Activated effector memory CD4-positive, alpha-beta T cell treated with Interleukin-2 at 50 U/mL for 16 hours (primary cell): ENCODE measurements at places on chromosomes 13 and 19.

- DNase-seq = no peak
Observed at GRCh38 chr13:74452176-74452575, 318.0 kb upstream of the KLF12 start.

DNA sequence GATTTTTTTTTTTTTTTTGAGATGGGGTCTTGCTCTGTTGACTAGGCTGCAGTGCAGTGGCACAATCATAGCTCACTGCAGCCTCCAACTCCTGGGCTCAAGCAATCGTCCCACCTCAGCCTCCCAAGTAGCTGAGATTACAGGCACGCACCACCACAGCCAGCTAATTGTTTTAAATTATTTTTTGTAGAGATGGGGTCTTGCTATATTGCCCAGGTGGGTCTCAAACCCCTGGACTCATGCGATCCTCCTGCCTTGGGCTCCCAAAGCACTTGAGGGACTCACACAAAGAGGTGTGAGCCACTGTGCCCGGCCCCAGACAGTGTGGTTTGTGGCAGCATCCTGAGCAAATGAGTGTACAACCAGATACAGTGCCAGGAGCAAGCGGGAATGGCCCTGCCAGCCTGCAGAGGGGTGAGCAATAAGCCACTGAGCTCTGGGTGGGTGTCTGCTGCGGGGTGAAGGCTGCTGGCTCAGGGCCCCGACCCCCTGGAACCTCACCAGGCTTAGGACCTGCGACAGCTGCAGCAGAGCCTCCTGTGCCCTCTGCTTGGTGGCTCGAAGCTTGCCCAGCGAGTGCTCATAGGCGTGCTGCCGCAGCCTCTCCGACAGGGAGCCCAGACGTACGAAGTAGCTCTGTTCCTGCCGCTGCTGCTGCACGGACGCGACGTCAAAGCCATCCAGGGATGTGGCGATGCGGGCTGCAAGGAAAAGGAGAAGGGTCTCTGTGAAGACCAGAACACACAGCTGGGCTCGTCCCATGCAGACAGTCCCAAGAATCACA is 15.9 kb upstream of the TICAM1 start:
- DNase-seq = no peak

GRCh38 chr13:67914535-67914934 is 684.4 kb upstream of the PCDH9 start:
- DNase-seq = no peak

DNA sequence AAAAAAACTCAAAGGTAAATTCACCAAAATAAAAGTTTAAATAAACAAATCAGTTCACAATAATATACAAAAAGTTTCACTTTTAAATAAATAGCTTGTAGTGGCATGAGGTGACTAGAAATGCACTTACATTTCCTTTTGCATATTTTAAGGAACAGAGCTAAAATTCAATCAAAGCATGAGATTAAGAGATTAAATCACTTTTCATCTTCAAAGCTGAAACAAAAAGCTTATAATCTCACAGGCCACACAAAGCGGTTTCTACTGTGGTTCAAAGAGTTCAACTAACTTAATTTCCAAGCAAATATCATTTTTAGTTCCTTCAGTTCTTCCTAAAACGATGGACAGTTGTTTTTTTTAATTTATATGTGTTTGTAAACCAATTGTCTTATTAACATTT is 38.9 kb downstream of the TSC22D1 start:
- DNase-seq = no peak

GRCh38 chr19:33464010-33464732 is 57.4 kb downstream of the PEPD start:
- DNase-seq = no peak

GRCh38 chr19:47331931-47332547 is at the start of gene C5AR2:
TSS of gene C5AR2 (plus strand) at chr19:47332175. CDS start at chr19:47340800, 8,625 bp downstream.
- DNase-seq = no peak

DNA sequence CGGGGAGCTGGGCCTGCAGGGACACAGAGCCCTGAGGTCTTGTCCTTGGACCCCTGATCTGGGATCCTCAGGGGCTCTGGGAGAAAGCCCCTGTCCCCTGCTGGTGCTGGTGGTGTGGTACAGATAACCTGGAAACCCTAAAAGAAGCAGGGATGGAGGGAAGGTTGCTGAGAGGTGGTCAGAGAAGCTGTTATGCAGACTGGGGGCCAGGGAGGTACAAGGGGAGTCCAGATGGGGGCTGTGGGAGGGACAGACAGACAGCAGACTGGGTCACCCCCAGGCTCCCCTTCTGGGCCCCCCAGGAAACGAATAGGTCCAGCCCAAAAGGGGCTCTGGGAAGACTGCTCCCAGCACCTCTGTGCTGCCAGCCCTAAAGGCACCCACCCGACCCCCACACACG is 34.7 kb upstream of the PEPD start:
- no peak for DNase-seq

- no peak for DNase-seq
Observed at GRCh38 chr13:20570517-20570916, 3.6 kb downstream of the IFT88 start.

- no peak for DNase-seq
Observed at GRCh38 chr13:26377038-26377437, 123.1 kb downstream of the CDK8 start.

GRCh38 chr13:96743296-96744089 is 250.8 kb downstream of the OXGR1 start:
- no peak for DNase-seq

GRCh38 chr19:1855040-1855827 is 7.0 kb upstream of the REXO1 start:
- peak; percentile 83 for DNase-seq

- no peak for DNase-seq
Observed at GRCh38 chr19:14661372-14661924, 13.2 kb downstream of the ADGRE3 start.

DNA sequence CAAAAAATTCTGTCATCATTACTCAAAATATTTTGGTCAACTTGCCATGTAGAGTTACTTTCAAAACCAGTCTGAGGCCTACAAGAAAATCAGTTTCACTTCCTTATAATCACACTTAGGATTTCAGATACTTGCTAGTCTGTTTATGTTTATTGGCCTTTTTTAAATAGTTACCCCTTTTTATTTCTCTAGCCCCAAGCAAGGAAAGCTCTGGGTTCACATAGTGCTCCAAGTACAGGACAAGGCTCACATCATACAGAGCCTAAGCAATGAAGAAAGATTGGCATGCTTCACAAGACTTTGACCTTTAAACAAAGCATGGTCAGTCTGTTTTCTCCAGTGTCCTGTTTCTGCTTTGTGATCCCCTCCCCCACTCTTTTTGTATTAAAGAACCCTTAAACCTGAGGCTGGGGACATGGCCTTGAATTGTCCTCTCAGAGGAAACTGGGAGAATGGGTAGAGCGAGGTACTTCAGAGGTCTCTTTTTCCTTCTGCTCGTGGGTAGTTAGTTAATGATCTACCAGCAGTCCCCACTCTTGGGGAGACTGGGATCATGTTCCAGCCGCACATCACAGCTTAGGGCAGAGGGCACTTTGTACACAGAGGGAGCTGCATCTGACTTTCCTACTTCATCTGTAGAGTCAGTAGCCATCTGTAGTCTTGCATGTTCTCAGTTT is 30.7 kb downstream of the CEACAM1 start:
- no peak for DNase-seq

- no peak for DNase-seq
Observed at GRCh38 chr19:58054901-58055874, 3.9 kb upstream of the ZNF135 start.

GRCh38 chr13:111177921-111178320 is 62.8 kb downstream of the ARHGEF7 start:
- no peak for DNase-seq

GRCh38 chr19:13726323-13726722 is 38.0 kb upstream of the MRI1 start:
- no peak for DNase-seq

DNA sequence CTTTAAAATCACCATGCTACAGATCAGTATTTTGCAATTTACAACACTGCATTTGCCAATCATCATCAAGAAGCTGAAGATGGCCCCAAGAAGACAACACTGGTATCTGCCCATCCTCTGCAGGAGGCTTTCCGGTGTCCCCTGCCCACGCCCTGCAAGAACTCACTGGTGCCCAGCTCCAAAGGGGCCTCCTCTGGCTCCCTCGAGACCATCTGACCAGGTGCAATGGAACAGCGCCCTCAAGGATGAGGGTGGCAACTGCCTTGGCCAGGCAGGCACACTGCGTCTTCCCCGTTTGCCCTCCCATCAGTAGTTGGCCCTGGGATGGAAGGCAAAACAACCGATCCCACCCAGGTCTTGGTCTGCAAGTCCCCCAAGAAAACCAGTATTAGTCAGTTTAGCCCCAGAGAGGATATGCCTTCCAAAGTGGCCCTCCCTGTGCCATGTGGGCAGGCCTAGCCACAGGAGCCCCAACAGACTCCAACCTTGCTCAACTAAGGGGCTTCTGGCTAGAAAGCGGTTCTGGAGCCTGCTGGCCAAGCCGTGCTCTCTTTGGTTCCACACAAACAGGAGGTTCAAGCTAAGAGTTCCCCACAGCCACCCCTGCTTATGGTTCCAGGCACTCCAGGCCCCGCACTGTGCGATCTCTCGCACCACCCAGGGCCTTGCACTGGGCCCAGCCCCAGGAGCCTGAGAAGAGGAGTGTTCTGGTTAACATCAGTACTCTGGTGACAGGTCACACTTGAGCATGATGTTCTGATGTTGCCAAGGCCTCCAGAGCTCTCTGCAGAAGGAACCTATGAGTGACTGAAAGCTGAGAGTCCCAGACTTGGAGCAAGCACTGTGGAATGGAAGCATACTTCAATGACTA is 4.7 kb downstream of the PCID2 start:
- no peak for DNase-seq

- no peak for DNase-seq
Observed at GRCh38 chr13:38535261-38535660, 151.6 kb upstream of the FREM2 start.

DNA sequence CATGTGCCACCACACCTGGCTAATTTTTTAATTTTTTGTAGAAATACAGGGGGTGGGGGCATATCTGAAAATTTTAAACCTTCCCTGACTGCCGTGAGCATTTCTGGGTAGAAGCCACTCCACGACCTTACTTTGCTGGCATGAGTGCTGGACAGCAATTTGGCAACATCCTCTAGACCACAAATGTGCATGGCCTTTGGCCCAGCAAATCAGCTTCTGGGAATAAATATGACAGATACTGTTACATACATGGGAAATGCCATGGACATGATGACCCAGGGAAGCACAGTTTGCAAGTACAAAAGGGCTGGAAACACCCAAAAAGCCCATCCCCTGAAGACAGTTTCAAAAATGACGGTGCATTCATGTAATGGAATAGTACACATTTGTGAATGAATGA is 3.2 kb upstream of the PVR start:
- no peak for DNase-seq

DNA sequence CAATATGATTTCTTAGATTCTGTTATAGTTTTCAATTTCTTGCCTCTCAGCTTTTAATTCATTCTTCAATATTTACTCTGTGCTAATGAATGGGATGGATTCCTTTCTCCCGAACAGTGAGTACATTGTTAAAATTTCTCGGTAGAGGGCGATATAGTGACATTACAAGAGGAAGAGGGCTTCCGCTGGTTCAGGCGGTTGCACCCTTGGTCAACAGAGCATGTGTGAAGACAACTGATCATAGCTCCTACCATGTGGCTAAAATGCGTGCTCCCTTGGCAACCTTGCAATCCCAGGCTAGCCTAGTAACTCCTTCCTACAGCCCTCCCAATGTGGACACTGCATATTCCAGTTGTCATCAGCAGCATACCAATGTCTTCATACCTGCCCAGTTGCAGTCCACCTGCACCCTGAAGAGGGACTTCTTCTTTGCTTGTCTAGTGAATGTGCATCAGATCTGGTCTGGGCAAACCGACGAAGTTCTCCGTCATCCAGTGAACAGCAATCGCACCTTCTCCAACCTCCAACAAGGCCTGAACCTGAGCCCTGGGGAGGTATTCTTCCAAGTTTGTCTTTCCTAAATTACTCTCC is 653.0 kb upstream of the GPC6 start:
- no peak for DNase-seq

GRCh38 chr13:79989217-79989661 is 351.7 kb downstream of the SPRY2 start:
- no peak for DNase-seq

DNA sequence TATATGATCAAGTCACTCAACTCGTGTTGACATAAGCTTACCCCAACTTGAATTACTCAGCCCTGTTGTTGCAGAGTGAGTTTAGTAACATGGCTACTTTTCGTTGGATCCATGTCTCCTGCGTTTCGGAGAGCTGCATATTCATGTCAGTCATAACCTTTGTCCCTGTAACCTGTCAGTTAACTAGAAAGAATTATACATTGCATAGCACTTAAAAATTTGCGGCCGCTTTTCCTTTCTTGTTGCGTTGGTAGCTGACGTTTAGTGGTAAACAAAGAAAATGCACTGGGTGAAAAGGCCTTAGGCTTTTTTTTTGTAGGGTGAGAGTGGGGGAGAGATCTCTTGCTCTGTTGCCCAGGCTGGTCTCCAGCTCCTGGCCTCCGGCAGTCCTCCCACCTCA is 14.2 kb downstream of the ZNF507 start:
- no peak for DNase-seq

- no peak for DNase-seq
Observed at GRCh38 chr13:102195566-102196462, 206.0 kb downstream of the FGF14 start.

DNA sequence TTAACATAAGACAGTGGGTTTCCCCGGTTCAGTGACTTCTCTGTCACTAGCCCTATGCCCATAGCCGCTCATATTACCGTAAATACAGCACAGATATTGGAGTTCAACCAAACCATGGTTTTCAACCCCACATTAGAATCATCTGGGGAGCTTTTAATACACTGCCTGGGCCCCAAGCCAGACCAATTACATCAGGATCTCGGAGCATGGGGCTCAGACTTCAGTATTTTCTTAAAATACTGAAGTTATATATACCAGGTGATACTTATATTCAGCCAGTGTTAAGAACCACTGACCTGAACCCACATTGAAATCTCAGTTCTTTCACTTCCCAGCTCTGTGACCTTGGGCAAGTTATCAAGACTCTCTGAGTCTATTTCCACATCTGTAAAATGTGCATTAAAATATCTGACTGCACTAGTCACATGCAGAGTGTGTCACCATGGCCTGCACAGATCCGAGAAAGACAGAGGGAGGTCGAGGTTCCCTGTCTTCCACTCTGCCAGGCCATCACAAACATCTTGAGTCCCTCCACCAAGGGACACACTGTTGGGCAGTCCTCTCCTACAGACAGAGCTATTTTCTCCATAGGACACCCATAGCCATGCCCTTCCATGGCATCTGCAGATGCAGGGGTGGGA is 32.2 kb upstream of the IPO5 start:
- no peak for DNase-seq
